NCI-H1417 treated with DMSO at 0.1 percent for 48 hours (cell line): ENCODE measurements at places on chromosomes 1 and 21.

- DNase-seq, result no peak
Measured at GRCh38 chr1:49465486-49466185, 558.1 kb downstream of the AGBL4 start.

DNA sequence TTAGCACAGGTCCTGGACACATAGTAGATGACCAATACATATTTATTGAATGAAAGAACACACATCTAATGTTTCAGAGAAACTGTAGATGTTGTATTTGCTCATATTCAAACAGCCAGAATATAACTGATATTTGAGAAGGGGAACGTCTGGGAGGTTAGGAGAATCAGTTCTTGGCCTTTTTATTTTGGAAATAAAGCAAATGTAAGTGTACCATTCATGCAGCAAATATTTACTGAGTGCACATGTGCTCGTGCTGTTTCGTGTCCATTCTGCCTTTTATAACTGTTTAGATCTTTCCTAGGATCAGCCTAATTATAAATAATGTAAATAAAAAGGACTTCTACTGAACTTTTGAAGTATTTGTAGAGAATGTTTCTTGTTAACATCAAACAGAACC is 103.8 kb downstream of the GREM2 start:
- DNase-seq, result no peak

GRCh38 chr1:199220031-199220430 is 581.2 kb downstream of the PTPRC start:
- DNase-seq, result no peak

GRCh38 chr1:70979881-70980280 is 67.7 kb downstream of the PTGER3 start:
- DNase-seq, result no peak

DNA sequence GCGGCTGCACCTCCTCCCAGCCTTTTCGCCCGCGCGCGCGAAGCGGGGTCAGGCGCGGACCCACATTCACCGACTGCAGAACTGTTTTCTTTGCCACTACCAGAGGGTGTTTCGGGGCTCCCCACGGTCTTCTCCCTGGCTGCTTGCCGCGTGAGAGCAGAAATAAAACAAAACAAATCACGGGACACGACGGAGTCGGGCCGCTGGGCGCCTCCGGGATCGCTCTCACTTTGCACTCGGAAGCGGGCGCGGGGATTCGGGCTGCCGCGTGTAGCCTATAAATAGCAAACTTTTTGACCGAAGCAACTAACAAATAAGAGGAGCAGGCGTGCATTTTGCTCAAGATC is 412.3 kb upstream of the ESRRG start:
- DNase-seq, result no peak

DNA sequence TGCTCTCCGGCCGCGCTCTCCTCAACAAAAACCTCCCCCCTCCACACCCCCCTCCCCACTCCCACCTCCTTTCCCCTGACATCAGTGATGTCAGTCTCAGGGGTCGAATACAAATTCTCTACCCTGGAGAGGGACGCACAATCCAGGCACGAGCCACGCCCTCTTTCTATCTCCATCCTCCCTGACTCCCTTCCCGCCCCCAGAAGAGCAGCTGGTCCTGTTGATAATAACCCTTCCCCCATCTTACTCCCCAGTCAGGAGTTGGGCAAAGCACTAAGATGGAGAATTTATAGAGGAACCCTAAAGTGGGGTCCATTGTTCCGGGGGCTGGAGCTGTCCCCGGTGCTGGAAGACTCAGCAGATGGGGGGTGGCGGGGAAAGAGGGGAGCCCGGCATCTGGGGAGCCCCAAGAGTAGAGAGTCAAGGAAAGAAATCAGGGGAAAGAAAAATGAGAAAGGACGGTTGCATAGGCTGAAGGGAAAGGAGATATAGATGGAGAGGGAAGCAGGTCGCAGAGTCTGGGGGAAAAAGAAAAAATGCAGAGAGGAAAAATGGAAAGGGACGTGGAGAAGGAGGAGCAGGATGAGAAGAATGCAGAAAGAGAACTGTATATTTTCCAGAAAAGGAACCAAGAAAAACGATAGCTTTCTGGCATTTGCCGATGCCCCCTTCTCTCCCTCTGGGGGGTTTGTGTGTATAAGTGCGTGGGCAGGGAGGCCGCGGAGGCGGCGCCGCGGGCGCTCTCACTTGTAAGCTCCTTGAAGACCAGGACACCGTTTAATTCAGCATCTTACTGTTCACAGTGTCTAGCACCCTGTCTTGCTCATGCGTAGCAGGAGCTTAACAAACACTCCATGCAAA is at the start of gene CELF3:
CELF3 (minus strand) TSS at position 33 of the 861 bp plus-strand sequence. CDS start 783 bp downstream, outside the sequence.
- DNase-seq, result peak; percentile 91

DNA sequence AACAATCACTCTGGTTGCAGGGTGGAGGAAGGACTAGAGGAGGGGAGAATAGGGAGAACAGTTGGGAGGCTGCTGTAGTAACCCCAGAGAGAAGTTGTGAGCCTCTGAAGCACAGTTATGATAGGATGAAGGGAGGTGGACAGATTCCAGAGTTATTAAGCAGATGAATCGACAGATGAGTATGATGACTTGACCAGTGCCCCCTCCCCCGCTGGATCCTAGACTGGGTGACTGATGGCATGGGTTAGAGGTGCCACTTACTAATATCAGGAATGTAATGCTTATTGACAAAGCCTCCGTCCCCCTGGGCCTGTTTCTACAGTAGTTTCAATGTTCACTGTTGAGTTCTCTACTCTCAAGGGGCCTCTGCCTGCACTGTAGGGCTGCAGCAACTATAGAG is 14.0 kb upstream of the TIPRL start:
- no peak for DNase-seq

- DNase-seq, result no peak
Measured at GRCh38 chr1:212962509-212962908, 12.2 kb downstream of the VASH2 start.

DNA sequence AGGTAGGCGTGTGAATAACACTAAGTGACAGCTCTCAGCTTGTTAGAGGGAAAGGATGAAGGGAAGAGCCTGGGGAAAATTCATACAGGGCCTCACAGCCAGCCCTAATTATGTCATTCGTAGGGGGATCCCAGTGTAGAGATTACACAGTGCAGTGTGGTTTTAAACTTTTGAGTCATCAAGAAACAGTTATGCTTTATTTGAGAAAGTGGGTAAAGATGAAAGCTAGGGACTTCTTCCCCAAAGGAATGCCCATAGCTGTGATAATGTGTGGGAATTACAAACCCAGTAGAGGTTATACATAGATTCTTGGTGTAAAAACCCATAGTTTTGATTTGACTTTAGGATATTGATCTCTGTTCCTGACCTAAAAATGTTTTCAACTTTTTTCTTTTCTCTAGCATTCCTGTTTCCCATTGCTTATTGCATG is 1.9 kb downstream of the TTF2 start:
- DNase-seq, result no peak

DNA sequence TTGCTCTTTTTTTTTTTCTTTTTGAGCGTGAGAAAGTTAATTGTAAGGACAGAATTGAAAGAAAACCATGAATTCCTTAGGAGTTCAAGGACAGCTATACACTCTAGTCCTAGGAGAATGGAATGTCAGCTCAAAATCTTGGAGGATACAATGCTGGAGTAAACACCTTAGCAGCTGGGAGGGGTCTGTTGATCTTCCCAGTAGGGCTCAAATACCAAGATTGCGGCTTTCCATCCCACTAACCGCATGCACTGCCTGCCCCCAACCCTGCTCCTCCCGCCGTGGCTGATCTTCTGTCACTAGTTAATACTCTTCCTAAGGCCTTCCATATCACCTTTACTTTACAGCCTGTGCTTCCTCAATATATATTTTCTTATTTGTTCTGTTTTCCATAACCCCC is 2.6 kb upstream of the PDC start:
- no peak for DNase-seq

GRCh38 chr1:64917328-64917861 is 49.0 kb downstream of the JAK1 start:
- no peak for DNase-seq

DNA sequence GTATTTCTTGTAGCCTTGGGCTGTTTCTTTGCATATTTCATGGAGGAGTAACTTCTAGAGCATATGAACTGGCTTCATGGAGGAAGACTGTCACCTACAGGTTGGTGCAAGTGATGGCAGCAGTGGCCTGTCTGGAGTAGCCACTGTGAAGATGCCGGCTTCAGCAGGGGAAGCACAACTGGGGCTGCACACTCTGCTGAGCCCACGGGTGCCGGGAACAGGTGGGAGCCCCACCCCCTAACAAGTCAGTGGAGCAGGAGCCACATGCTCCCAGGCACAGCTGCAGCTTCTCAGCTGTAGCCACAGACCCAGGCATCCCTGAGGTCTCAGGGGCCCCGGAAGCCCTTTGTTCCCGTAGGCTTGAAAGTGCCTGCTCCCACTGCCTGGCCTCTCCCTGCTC is 43.2 kb upstream of the C1orf185 start:
- no peak for DNase-seq

DNA sequence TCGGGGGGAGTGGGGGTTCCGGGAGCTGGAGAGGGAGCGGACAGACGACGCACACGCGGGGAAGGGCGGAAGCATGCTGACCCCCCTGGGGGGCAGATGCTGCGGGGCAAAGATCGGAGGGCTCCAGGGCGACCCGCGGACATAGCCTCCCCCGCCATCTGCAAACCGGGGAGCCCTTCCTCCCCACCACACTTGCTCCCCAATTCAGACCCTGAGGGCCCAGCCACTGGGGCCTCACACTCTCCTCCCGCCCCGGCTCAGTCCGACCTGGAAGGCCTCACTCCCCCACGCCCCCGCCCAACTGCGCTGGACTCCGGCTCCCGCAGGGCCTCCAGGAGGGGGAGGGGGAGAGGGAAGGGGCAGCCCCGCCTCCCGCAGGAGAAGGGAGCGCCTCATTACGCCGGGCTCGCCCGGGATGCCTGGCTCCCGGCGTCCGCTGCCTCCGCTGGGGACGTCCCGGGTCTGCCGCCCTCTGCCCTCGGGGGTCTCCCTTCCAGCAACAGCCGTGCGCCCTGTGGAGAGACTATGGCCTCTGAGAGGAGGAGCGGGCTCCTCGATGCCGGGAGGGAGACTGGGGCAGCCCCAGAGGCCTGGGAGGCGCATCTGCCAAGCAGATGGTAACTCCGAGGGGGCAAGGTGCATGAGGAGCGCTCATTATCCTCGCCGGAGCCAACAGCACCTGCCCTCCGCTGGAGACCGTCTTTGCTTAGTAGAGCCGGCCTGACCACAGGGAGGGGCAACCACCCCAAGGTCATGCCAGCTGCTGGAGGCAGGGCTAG is 636 bp upstream of the CAMK2N1 start:
- DNase-seq, result peak; percentile 78

- DNase-seq, result no peak
Measured at GRCh38 chr1:41174170-41174569, 67.9 kb downstream of the SCMH1 start.

GRCh38 chr1:228058949-228059633 is 23.4 kb upstream of the ARF1 start:
- DNase-seq, result no peak

GRCh38 chr21:45418301-45419071 is 13.5 kb downstream of the COL18A1 start:
- DNase-seq, result no peak

DNA sequence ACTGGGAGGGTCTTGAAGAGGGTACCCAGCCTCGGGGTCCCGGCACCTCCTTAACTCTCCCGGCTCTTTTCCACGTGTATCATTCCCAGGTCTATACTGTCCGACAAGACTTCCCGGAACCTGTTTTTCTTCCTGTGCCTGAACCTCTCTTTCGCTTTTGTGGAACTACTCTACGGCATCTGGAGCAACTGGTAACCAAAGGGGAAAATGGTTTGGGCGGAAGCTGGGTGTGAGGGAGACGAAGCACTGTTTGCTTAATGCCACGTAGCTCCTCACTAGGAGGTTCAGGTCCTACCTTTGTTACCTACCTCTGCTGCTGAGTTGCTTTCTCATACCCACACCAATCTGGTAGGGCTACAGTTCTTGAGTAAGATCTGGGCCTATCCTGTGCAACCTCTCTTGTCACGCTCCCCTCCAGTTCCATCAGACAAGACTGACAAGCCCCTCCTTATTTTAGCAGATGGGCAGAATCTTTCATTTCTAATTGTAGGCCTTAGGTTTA is 642 bp downstream of the SLC30A7 start:
- no peak for DNase-seq

DNA sequence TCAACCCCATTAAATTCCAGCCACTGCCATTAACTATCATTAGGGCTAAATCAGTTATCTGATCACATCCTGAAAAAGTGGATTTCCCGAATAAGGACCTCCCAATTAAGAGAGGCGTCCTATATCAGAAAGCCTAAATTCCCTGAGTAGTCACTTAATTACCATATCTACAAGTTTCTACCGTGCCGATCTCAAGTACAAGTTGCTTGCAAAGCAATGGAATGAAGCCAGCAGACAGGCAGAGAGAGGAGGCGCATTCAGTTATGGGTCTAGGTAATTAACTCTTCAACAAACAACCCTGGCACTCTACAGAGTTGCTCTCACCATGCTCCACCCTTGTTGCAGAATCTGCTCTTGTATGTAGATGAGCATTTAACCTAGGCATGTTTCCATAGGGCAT is 494.6 kb upstream of the RUNX1 start:
- DNase-seq, result no peak

DNA sequence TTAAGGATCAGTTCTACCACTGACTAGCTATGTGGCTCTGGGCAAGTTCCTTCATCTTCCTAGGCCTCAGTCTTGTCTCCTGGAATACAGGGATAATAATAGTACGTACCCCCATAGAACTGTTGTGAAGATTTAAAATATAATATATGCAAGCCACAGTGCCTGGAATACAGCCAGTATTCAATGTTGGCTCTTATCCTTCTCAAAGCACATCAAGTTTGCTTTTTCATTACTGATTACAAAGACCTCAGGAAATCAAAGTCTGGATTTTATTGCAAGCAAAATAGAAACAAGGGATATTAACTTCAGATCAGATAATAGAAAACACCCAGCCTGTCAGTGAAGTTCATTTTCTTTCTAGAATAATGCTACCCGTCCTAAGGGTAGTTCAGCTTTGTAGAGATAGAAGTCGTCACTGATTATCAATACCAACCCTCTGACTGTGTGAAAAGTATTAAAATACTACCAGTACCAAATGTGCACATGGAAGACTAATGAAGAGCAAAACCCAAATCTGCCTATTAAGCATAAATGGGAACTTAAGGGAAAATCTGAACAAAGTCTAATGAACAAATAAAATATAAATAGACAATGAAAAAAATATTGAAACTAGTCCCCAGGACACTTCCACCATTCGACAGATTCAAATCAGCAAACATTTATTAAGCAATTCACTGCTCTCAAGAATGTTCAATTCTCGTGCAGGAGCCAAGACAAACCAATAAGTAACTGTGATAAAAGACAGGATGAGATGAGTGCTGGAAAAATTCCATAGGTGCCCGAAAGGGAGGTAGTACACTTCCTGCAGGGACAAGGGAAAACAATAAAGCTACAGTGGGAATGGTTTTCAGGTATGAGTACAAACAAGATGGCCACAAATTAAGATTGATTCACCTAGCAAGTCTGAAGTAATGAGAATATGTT is 206.2 kb downstream of the SMYD3 start:
- no peak for DNase-seq

DNA sequence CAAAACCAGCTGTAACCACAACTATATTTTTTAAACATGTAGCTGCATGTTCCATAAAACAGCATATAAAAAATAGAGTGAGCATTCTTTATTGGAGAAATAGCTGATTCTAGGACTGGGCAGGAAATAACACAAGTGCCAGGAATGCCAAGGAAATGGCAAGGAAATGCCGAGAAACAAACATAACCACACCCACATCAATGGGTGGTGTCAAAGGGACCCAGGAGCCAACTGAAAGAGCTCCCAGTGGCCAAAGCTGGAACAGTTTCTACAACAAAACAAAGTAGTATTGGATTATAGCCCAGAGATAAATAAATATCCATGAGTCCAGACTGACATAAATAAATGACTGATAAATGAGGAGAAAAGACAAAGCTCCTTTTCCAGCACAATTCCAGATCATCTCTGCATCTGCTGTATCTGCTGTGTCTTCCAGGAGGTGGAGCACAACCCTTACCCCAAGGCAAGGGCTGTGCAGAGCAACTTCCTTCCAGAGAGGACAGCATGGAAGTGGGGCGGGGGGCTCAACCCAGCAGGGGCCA is 28.1 kb downstream of the ADARB1 start:
- DNase-seq, result no peak
